HAP-1 (cell line): ENCODE measurements at places on chromosomes 13 and 19.

DNA sequence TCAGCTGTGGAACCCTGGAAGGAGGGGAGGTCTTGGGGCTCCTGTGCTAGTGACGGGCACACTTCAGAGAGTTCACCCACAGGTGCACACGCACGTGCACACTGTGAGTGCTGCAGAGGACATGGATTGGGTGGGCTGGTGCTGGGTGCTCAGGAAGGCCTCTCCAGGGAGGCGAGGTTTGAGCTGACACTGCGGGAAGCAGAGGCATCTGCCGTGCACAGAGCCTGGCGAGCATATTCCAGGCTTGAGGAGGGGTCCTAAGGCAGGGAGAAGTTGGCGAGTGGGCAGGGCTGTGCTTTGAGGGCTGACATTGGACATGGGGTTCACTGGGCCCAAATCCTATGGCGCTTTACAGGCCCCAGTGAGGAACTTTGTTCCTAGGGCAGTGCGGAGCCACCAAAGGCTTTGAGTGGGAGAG is 25.6 kb downstream of the CCDC8 start:
- DNase-seq, result no peak

- no peak for DNase-seq
Observed at GRCh38 chr13:22095794-22096193, 424.9 kb downstream of the FGF9 start.

GRCh38 chr19:39736088-39736487 is 1.7 kb downstream of the CLC start:
- no peak for DNase-seq

DNA sequence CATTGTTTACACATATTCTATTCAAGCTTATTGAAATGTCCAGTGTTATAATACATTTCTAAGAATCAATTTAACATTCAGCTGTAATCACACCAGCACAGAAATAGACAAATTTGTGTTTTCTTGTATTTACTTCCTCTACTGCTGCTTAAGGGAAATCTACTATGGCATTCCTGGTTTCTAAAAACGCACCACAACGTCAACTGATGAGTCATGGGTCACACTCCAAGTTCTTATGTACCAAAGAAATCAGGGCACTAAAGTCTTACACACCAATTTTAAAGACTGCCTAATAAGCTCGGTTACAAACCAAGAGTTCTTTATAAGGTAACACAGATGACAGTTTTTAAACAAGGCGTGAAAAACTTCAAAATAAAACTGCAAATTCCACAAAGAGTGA is 13.2 kb downstream of the LNX2 start:
- no peak for DNase-seq

DNA sequence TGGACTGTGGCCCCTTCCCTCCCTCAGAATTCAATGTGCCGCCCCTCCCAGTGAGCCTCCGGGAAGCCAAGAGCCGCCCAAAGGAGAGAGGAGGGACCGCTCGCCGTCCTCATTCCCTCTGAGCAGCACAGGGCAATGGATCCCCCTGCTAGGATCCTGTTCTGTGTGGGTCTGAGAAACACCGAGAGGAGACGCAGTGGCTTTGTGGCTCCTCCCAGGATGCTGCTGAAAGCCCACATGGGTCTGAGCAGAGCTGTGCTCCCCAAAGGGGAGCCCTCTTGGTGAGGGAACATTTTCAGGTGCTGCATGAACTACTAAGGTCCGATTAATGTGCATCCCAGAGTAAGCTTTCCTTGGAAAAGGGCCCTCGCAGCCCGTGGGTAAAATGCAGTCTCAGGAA is 30.4 kb downstream of the DHRS12 start:
- DNase-seq, result no peak

DNA sequence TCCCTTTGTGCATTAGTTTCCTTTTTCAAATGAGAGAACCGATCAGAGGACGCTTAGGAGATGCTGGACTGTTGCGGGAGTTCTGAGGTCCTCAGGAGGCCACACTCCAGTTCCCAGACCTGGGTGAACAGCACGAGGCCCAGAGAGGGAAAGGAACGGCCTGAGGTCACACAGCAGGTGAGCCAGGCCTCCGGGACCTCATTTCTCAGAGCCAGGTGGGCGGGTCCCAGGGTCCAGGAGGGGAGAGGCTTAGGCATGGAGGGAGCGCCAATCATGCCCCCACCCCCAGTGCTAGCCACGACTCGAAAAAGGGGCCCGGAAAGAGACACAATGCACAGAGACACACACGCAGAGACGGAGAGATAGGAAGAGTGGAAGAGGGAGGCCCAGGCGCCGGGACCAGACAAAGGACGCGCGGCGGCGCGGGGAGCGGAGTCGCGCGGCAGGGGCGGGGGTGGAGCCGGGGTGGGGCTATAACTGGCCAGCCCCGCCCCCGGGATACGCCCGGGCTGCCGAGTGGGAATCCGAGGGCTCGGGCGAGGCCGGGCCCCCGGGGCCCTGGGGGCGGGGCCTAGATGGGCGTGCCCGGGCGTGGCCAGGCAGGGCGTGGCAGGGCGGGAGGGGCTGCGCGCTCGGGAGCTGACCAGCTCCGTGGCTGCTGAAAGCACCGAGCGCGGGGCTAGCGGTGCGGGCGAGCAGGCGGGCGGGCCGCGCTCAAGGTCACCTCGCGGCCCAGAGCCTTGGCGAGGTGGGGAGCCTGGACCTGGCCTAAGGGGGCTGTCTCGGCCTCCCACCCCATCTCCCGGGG is 1.6 kb downstream of the ELAVL3 start:
- DNase-seq, result no peak

DNA sequence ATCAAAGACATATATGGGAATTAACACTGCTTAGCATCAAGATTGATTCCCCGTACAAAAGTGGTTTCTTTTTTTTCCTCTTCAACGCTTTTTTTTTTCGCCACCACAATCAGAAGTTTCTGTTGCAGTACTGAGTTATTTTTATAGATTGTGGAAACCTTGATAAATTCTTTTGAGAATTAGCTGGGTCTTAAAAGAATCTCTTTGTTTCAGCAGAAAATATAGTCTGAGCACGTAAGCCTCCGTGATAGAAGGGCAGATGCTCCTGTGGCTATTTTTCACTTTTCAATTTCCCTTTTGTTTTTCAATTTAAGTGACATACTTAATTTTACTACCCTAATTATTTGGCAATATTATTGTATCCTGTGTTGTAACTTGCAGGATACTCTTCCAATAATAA is 531.8 kb downstream of the DCT start:
- DNase-seq, result no peak

- DNase-seq, result no peak
Observed at GRCh38 chr19:1859331-1859781, 4.0 kb downstream of the KLF16 start.

DNA sequence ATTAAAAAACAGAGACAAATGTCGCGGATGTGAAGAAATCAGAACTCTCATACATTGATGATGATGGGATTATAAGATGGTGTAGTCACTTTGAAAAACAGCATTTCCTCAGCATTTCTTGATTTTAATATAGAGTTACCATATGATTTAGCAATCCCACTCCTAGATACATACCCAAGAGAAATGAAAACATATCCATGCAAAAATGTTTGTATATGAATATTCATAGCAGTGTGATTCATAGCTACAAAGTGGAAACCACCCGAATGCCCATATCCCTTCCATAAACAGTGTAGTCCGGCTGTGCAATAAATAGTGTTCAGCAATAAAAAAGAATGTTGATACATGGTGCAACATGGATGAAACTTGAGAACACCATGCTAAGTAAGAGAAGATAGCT is 44.6 kb downstream of the DPY19L3 start:
- no peak for DNase-seq

DNA sequence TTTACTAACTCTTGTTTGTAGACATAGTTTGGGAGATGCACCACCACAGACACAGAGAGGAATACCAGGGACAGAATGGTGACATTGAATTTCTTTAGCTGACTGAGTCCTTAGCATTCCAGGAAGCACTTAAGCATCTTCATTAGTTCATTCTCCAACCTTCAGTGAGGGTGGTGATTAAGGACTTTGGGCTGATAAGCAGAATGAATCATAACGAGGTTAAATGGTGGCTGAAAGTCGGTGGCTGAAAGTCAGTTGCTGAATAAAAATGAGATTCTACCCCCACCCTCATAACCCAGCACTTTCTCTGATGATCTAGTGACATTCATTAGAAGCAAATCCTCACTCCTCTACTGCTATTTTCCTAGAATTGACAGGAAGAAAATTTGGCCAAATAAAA is 10.6 kb downstream of the PCDH8 start:
- no peak for DNase-seq

- DNase-seq, result no peak
Observed at GRCh38 chr19:35718345-35719041, 690 bp downstream of the KMT2B start.

- DNase-seq, result no peak
Observed at GRCh38 chr13:96071504-96071903, 18.3 kb upstream of the UGGT2 start.

- no peak for DNase-seq
Observed at GRCh38 chr19:10555610-10555973, 10.2 kb downstream of the KRI1 start.

DNA sequence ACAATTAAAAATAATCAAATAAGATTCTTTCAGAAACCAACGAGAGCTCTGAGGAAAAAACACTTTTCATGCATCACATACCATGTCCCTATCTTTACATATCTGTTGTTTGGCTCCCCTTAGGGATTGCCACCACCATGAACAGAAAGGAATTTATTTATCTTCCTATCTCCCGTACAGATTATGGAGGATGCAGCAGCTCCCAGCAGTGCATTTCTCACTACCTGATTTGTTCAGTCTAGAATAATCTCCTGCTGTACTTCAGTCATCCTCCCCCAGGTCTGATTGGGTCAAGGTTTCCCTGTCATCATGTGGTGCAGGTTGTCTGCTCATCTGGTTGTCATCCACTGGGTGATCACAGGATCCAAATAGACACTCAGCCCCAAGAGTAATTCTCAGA is 451.3 kb downstream of the OXGR1 start:
- DNase-seq, result no peak

GRCh38 chr13:112634102-112634501 is 46.1 kb upstream of the TUBGCP3 start:
- no peak for DNase-seq

GRCh38 chr13:90276216-90276615 is 1071.3 kb upstream of the MIR17HG start:
- DNase-seq, result no peak

- no peak for DNase-seq
Observed at GRCh38 chr13:31923134-31923763, 108.3 kb upstream of the FRY start.

GRCh38 chr19:31532034-31532433 is 182.8 kb upstream of the TSHZ3 start:
- DNase-seq, result no peak

- peak; percentile 18 for DNase-seq
Observed at GRCh38 chr19:11375143-11375948, 880 bp downstream of the SWSAP1 start.

- no peak for DNase-seq
Observed at GRCh38 chr13:34502011-34502410, 440.1 kb upstream of the NBEA start.

DNA sequence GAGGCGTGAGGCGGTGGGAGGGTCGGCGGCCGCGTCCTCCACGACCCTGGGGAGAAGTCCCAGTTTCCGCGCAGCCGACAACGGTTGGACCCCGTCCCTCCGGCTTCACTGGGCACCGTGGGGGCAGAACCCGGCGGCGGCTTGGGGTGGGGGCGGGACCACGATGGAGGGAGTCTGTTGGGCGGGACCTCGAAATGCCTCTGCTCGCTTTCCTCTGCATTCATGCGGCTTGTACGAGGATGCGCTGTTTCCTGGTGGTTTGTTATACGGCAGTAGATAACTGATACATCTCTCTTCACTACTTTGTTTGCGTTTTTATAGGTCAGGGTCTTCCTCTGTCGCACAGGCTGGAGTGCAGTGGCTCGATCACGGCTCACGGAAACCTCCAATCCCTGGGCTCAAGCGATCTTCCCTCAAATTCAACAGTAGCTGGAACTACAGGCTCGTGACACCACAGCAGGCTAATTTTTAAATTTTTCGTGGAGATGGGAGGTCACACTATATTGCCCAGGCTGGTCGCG is 24.6 kb upstream of the ZNF846 start:
- peak; percentile 18 for DNase-seq

- DNase-seq, result peak; percentile 98
Observed at GRCh38 chr19:35740423-35741202, 1.6 kb downstream of the IGFLR1 start.

- DNase-seq, result no peak
Observed at GRCh38 chr19:48968813-48969218, 3.7 kb downstream of the FTL start.

DNA sequence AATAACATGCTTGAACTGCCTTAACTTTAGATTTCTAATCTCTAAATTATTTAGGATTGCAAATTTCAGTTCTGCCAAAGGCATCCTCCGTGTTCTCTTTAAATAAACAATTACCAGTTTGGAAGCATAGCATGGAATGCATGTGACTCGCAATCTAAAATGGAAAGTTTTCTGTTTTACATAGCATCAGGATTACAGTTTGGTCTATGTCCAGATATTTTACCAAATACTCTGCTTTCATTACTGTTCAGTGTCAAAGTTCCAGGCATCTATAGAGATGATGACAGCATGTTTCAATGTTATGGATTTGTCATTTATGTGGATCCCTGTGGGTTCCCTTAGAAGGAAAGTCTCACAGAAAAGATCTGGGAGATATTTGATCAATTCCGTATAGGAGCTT is 16.8 kb downstream of the FLT1 start:
- DNase-seq, result no peak

DNA sequence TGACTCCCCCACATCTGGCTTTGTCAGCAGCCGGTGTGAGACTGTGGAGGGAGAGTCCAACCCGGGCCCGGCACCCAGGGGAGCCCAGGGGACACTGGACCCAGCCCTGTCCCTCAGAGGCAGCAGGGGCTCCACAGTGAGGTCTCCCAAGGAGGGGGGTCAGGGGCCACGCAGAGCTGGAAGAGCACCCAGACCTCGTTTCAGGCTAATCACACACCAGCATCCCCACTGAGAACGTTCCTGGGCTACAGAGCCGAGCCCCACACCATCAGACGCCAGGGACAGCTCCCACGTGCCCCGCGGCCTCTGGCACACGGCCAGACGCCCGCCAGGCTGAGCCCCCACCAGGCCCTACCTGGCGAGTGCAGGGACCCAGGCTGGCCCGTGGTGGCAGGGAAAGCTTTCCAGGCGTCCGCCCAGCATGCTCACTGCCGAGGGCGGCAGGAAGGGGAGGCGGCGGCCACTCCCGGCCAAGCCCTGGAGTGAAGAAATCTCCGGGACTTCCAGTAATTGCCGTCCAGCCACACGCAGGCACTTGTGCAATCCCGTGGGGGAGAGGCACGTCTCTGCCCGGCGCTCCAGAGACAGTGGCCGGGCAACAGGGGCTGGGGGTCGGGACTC is 19.2 kb downstream of the SBNO2 start:
- no peak for DNase-seq

GRCh38 chr13:36885901-36886300 is 34.1 kb downstream of the SMAD9 start:
- DNase-seq, result no peak

DNA sequence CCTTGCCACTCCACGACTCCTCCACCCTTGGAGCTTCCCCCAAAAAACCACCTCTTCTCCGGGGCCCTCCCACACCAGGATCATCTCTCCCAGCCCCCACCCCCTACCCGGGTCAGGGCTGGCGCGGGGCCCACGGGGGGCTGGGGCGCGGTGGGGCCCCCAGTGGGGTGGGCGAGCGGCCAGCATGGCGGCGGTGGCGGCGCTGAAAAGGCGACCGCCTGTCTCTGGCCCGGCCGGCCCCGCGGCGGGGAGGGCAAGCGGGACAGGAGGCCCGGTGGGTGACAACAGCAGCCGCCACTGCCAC is 850 bp downstream of the DYRK1B start:
- DNase-seq, result no peak

GRCh38 chr13:21060338-21061028 is 903 bp downstream of the LATS2 start:
- no peak for DNase-seq

- DNase-seq, result no peak
Observed at GRCh38 chr13:41821238-41821594, 139.7 kb downstream of the VWA8 start.
